Panc1 (cell line): ENCODE measurements at places on chromosomes 11 and 22. TPM values are rescaled to one million over a fixed set of nuclear protein-coding genes. Genes with fewer than 3 reads are reported as not detected.

The CAPN5 gene
- total RNA-seq = 17.3 TPM

The RCOR2 gene
- total RNA-seq = 10.2 TPM

The SCGB1A1 gene
- total RNA-seq = 1.1 TPM

The MRGPRX2 gene
- total RNA-seq = not detected

The GAS2 gene
- 0.87 TPM for total RNA-seq

The ANKRD42 gene
- 14.8 TPM for total RNA-seq

The TOP3B gene
- total RNA-seq = 29.1 TPM

The MMP27 gene
- total RNA-seq = not detected

The OR8D4 gene
- not detected for total RNA-seq

The PPFIBP2 gene
- 21.5 TPM for total RNA-seq

The MMP13 gene
- total RNA-seq = 0.15 TPM

The NCR3LG1 gene
- 8.6 TPM for total RNA-seq

The OTOG gene
- total RNA-seq = not detected

The PAAF1 gene
- 22.1 TPM for total RNA-seq

The C22orf23 gene
- total RNA-seq = 0.49 TPM

The XNDC1N gene
- total RNA-seq = 11.5 TPM

The RELT gene
- 11.3 TPM for total RNA-seq

The E2F8 gene
- total RNA-seq = 14.2 TPM

The TMEM191C gene
- 2.9 TPM for total RNA-seq

The SIAE gene
- total RNA-seq = 14.9 TPM

The FOLR2 gene
- total RNA-seq = not detected

The SELENOO gene
- 34.3 TPM for total RNA-seq

The TTC36 gene
- total RNA-seq = 1.2 TPM

The RPUSD4 gene
- 52.3 TPM for total RNA-seq

The SERPIND1 gene
- 0.18 TPM for total RNA-seq

The JHY gene
- total RNA-seq = 10.1 TPM

The SHISAL1 gene
- 1.2 TPM for total RNA-seq

The THYN1 gene
- total RNA-seq = 33.6 TPM

The MS4A6E gene
- not detected for total RNA-seq

The EED gene
- total RNA-seq = 29.0 TPM

The APIP gene
- total RNA-seq = 42.6 TPM
